Hindlimb muscle (tissue), 1 donor: ENCODE measurements at places on chromosomes 7 and 10. TPM values are rescaled to one million over a fixed set of nuclear protein-coding genes. Genes with fewer than 3 reads are reported as not detected.
A peak's percentile ranks its signal among the peaks of the same experiment; 100 is the strongest.

- DNase-seq = peak; percentile 19
Observed at GRCh38 chr10:16919121-16919982, 102.1 kb upstream of the RSU1 start.

GRCh38 chr7:26278770-26279169, 12.9 kb upstream of the SNX10 start:
- no peak for DNase-seq

GRCh38 chr10:102090772-102091171, 25.6 kb downstream of the HPS6 start:
- no peak for DNase-seq

DNA sequence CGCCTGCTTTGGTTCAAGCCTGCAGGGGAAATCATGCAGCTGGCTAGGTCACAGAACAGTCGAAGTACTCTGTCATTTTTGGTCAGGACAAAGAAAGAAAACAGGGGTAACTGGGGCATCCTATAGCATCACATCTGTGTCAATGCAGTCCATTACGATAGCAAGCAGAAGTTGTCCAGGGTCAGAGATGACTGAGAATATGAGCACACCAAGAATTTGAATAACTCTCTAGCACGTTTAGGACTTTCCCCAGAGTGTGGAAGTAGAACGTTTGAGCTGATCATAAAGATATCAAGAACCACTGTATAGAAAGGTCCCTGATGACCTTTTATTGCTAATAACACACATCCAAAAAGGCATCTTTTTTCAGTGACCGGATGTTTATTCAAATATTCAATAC, 12.7 kb upstream of the HECW1 start:
- DNase-seq = no peak

- DNase-seq = peak; percentile 8
Observed at GRCh38 chr7:98038321-98038720, 48.3 kb upstream of the OCM2 start.

ITPRID1 gene
- 0.61 TPM for polyA plus RNA-seq

NYAP1 gene
- polyA plus RNA-seq = 2.2 TPM

KLLN gene
- 0.46 TPM for polyA plus RNA-seq

AKR1C4 gene
- not detected for polyA plus RNA-seq

C10orf67 gene
- not detected for polyA plus RNA-seq

ARL5B gene
- 18.7 TPM for polyA plus RNA-seq

GNB2 gene
- polyA plus RNA-seq = 159 TPM

GRID1 gene
- polyA plus RNA-seq = 3.0 TPM

HMX2 gene
- not detected for polyA plus RNA-seq

HOXA9 gene
- polyA plus RNA-seq = 21.8 TPM
